ENCODE measurements at places on chromosomes 11 and 22. TPM values are rescaled to one million over a fixed set of nuclear protein-coding genes. Genes with fewer than 3 reads are reported as not detected.
A peak's percentile ranks its signal among the peaks of the same experiment; 100 is the strongest.

DNA sequence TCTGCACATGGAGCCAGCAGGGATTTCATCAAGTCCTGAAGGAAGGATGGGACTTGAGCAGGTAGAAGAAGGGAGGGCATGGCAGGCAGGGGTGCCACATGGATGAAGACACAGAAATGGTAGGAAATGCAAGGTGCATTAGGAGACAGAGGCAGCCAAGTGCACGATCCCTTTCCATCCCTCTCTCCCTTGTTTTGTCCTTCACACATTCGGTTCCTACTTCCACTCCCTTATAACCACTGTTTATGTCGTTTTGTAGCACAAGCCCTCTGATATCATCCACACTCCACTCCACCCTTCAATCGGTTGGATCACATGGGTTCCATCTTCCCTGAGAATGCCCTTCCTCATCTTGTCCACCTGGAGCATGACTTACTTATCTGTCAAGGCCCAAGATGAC lies 35.2 kb downstream of the IFT27 start:
- peak; percentile 26 for DNase-seq

- DNase-seq, result peak; percentile 90
These were observed 77.9 kb upstream of the TIMP3 start for GRCh38 chr22:32723643-32724042.

- no peak for DNase-seq
These were observed 39.0 kb upstream of the RTL6 start for GRCh38 chr22:44537015-44537414.

DNA sequence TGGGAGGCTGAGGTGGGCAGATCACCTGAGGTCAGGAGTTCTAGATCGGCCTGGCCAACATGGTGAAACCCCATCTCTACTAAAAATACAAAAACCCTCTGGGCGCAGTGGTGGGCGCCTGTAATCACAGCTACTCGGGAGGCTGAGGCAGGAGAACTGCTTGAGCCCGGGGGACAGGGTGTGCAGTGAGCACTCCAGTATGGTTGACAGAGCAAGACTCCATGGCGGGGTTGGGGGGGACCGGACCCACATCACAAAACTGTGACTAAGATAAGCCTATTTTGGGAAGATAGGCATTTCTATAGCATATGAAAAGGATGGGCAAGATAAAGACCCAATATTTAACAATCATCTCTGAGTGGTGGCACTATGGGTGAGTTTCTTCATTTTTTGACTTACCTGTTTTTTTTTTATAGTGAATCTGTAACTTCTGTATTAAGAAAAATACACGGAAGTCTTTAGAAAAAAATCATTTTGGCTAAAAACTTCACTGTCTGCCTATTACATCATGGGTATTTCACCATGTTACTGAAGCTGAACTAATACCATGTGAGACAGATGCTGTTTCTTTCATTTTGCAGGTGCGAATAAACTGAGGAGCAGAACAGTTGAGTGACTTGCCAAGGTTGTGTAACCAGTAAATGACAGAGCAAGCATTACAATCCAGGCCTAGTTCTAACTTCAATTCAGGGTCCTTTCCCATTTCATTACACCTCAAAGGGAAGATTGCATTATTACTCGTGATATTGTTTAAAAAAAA lies 2.5 kb downstream of the CELF1 start:
- no peak for DNase-seq

- DNase-seq, result no peak
These were observed 19.0 kb downstream of the ZBED5 start for GRCh38 chr11:10838881-10839280.

GRCh38 chr11:1226986-1227550 lies 4.2 kb downstream of the MUC5B start:
- peak; percentile 48 for DNase-seq

GRCh38 chr11:112016088-112016764 lies 9.0 kb upstream of the DLAT start:
- no peak for DNase-seq

DNA sequence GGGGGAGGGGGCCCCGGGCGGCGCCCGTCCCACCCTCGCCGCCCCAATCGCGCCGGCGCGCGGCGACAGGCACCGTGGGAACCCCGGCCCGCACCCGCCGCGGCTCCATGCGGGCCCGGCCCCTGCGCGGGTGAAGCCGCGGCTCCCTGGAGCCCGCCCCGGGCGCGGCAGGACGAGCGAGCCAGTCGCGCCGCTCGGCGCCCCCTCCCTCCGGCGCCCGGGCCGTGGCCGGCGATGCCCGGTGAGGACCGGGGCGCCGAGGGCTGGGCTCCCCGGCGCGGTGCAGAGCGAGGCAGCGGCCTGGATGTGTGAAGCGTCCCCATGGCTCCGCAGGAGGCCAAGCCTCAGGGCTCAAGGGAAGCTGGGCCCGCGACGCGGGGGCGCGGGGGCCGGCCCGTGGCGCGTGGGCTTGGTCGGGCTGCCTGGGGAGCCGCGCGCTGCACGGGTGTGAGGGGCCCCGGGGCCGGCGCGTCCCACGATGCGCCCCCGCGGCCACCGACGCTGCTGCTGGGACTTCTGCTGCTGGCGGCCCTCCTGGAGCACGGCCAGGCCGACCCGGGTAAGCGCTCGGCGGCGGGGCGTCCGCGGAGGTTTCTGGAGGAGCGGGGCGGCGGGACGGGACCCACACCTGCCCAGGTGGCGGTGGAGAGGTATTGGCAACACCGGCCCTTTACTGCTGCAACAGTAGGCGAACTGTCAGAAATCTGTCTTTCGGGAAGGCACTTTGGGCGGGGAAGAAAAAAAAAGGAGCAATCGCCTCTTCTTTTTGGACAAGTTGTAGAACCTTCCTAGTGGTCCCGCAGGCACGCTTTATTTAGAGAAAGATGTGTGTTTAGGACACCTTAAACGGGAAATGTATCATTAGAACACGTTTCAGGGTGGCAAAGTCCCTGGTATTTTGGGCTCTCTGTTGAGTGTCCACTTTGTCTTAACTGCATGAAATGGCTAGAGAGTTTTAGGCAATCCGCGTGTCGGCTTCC lies 119.4 kb downstream of the HIPK3 start:
- DNase-seq, result no peak

DNA sequence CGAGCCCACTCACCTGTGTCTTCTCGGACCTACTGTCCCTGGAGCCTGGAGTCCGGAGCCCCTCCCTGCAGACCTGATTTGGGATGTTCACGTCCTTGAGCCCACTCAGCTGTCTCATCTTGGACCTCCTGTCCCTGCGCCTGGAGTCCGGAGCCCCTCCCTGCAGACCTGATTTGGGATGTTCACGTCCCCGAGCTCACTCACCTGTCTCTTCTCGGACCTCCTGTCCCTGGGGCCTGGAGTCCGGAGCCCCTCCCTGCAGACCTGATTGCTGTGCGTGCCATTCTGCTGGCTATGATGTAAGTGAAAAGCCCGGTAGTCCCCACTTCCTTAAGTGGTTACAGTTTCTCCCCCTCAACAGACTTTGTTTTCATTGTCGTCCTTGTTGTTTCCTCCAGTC lies 867.1 kb downstream of the BRD1 start:
- DNase-seq, result peak; percentile 26

GRCh38 chr11:75188671-75189070 lies 37.8 kb downstream of the SLCO2B1 start:
- no peak for DNase-seq

- peak; percentile 64 for DNase-seq
These were observed 113.6 kb downstream of the MICAL3 start for GRCh38 chr22:17910561-17911311.

DNA sequence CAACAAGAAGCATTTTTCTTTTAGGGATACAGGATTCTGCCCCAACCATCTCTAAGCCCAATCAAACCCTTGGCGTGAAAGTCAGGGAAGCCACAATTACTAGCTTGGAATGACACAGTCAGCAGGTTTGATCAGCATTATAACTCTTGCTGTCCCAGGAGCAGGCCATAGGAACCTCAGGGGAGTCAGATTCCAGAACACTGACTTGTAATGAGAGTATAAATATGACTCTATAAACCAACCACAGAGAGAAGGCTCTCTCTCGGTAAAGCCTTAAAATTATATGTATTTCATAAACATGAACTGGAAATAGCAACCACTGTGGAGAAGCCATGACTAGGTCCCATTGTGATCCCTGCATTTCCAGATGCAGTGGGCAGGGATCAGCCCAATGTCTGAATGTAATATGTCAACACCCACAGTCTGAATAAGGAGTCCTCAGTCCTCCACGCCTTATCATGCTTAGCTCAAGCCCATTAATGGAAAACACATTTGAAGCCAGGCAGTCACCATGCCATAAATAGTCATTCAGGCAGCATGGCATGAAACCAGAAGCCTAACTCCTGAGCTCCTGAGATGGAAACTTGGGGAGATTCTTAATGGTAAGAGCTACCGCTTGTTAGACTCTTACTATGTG lies 99.1 kb upstream of the MTNR1B start:
- no peak for DNase-seq

GRCh38 chr11:57485217-57485990 lies 25.1 kb downstream of the RTN4RL2 start:
- DNase-seq, result no peak

- DNase-seq, result no peak
These were observed 33.1 kb downstream of the EHF start for GRCh38 chr11:34653851-34654482.

DNA sequence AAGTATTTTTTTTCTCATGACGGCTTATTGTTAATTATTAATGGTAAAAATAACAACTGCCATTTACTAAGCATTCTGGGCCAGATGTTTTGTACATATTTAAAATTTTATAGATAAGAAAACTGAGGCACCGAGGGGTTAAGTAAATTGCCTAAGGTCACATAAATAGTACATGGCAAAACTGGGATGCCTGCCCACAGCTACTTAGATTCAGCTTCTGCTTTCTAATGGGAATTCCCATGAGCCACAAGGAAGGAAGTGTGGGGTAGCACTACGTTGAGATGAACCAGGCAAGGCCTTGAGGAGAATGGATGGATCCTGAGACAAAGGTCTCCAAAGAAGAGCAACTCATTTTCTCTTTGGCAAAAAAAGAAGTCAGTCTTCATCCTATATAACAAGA lies 11.9 kb upstream of the PHF21A start:
- DNase-seq, result no peak

DNA sequence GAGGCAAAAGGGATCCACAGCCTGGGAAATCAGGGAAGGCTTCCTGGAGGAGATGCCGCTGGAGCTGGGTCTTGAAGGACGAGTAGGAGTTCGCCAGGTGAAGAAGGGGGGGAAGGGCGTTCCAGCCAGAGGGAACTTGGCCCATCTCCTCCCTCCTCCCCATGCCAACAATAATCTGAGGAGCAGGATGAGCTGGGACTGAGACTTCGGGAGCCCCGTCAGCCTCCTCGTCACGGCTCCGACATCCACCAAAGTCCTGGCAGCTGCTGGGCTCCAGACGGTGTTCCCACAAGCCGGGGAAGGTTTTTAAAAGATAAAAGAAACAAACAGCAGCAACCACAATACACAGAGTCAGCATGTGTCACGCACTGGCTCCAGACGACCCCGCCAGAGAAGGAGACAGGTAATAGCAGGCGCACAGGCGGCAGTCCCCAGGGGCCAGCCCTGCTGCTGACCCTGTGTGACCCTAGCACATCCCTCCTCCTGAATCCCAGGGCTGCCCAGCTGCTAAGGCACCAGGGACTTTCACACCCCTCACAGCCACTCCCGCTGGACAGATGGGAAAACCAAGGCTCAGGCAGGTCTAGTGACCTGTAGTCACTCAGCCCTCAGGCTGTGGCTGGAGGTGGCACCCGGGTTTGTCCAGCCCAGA lies 37.3 kb downstream of the NUP50 start:
- no peak for DNase-seq

DNA sequence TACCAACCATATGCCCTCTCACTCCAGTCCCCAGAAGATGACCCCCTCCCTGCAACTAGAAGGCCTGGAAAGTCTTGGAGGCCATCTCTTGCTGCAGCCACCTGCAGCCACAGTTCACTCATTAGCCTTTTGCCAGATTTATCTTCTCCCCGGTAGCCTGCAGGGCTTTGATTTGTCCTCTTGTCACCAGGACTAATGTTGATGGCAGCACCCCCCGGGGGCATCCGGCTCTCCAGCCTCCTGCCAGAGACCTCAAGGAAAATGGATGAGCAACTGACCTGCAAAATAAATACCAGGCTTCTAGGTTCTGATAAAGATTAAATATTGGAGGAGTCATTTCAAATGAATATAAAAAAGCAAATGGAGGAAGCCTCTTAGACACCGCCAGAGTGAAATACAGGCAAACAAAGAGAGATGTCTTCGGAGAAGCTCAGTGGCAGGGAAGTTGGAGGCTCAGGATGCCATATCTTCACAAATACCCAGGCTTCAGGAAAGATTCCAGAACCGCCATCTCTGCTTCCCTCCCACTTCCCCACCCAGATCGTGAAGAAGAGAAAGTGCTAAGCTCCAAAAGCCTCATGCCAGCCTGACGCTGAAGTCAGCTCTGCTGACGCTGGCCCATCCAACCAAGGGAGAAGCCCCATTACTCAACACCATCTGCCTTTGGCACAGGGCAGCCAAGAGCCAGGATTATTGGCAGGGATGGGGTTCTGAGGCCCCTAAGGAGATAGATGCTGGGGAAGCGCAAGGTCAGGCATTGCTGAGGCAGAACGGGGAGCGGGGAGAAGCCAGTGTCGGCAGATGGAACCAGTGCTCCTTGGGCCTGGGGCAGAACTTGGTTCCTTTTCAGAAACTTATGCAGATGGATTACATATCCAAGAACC lies 362.7 kb downstream of the CADM1 start:
- DNase-seq, result no peak

- no peak for DNase-seq
These were observed 8.9 kb downstream of the HPX start for GRCh38 chr11:6431861-6432260.

DNA sequence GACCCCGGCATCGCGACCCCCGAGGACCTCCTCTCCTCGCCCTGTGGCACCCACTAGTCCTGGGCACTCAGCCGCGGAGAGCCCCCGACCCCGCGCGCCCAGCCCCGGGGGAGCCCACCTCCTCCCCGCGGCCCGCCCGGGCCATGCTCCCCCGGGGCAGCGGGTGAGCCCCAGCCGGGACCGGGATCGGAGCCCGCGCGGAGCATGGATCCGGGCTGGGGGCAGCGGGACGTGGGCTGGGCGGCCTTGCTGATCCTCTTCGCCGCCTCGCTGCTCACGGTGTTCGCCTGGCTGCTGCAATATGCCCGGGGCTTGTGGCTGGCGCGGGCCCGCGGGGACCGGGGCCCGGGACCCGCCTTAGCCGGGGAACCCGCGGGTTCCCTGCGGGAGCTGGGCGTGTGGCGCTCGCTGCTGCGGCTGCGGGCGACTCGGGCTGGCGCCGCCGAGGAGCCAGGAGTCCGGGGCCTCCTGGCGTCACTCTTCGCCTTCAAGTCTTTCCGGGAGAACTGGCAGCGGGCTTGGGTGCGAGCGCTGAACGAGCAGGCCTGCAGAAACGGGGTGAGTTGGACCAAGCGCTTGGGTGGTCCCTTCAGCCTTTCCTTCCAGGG lies 498 bp downstream of the C2CD2L start:
- no peak for DNase-seq

- no peak for DNase-seq
These were observed 119.2 kb downstream of the ARHGAP42 start for GRCh38 chr11:100806296-100806695.

- no peak for DNase-seq
These were observed 44.6 kb upstream of the PPARA start for GRCh38 chr22:46105494-46106278.

The RAC2 gene
- 18.9 TPM for total RNA-seq

The MISFA gene
- total RNA-seq, result 5.6 TPM

The SLC22A25 gene
- total RNA-seq, result not detected

The RIMBP3C gene
- total RNA-seq, result 0.36 TPM

The ART1 gene
- not detected for total RNA-seq

The GRM5 gene
- total RNA-seq, result 0.13 TPM

The AGBL2 gene
- 1.8 TPM for total RNA-seq

The LMNTD2 gene
- total RNA-seq, result 1.3 TPM

The CXCR5 gene
- total RNA-seq, result 0.18 TPM

The TEX54 gene
- not detected for total RNA-seq

The TRIM49 gene
- not detected for total RNA-seq

The PLEKHB1 gene
- 370 TPM for total RNA-seq

The CD82 gene
- total RNA-seq, result 127 TPM

The ANO1 gene
- 3.4 TPM for total RNA-seq

Measured in sciatic nerve (tissue), 2 donors.